HCT116 (cell line): ENCODE measurements at places on chromosomes 5 and 9.
A peak's percentile ranks its signal among the peaks of the same experiment; 100 is the strongest.

DNA sequence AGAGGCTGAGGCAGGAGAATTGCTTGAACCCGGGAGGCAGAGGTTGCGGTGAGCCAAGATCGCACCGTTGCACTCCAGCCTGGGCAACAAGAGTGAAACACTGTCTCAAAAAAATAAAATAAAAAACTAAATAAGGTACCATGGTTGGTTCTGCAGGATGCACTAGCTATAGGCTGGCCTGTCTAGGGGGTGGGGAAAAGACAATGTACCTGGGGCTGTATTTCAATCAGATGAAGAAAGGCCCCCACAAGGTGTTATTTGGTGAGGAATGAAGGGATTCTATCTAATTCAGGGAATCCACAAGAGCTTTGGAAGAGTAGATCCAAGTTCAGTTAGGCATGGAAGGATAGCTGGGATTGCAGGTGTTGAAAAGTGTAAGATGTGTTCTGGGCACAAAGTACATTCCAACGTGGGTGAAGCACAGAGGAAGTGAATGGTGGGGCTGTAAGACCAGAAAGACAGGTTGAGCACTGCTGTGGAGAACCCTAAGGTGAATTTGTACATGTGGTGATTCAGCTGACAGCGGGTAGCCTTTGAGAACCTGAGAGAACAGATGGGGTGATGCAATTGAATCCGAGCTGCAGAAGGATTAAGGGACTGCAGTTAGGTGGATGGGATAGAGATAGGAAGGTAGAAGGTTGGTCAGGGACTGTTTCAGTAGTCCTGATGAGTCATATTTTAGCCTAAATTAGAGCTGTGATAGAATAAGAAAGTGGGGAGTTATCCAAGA lies 71.8 kb downstream of the CAST start:
- no peak overlapping the region for H3K4me3 ChIP-seq
- H3K4me1 ChIP-seq = peaks cover 21% of the 10 kb centered on the region
- peak; percentile 54 for DNase-seq

- DNase-seq = no peak
- no peak overlapping the region for H3K4me3 ChIP-seq
- no peak overlapping the region for H3K27ac ChIP-seq
- peaks cover 25% of the 10 kb centered on the region for H3K4me1 ChIP-seq
- no peaks in the 10 kb centered on the region for H3K27me3 ChIP-seq
- no peaks in the 10 kb centered on the region for H3K36me3 ChIP-seq
Observed at GRCh38 chr5:115431116-115431515, 113.5 kb downstream of the FEM1C start.

DNA sequence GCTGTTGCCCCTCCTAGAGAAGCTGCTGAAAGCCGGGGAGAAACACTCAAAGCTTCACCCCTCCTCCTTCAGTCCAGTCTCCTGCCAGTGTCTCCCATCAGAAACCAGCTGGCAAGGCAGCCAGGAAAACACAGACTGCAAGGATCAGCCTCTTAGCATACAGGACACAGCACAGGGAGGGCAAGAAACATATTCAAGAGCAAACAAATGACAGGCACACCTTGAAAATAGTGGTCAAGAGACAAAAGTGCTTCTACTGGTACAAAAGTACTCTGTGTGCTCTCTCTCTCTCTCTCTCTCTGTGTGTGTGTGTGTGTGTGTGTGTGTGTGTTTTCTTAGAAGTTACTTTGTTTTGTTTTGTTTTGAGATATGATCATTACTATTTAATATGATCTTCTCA lies 227.2 kb downstream of the RAB3C start:
- peaks cover 3% of the 10 kb centered on the region; the same call in 1 of the 2 replicates for H3K27me3 ChIP-seq
- H3K36me3 ChIP-seq = no peaks in the 10 kb centered on the region
- H3K4me1 ChIP-seq = no peaks in the 10 kb centered on the region
- no peak overlapping the region for H3K27ac ChIP-seq
- H3K4me3 ChIP-seq = no peak overlapping the region

DNA sequence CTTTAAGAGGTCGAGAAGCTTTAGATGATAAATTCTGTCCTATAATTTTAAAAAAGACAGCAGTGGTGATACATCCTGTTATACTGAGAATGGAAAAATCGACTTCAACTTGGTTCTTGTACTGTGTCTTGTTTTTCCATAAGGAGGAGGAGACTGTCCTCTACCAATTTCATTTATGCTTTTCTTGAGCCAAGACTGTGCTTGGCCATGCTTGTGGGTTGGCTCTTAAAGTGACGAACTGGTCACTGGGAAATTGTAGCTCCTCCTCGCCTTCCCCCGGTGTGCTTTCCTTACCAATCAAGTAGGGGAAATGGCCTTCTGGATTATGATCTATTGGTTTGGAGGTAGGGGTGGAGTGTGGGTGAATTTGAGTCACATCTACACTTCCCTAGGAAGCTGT lies 67.1 kb upstream of the HSPB3 start:
- DNase-seq = no peak
- H3K27me3 ChIP-seq = no peaks in the 10 kb centered on the region
- no peak overlapping the region for H3K27ac ChIP-seq
- peaks cover 8% of the 10 kb centered on the region for H3K4me1 ChIP-seq

- no peaks in the 10 kb centered on the region for H3K4me1 ChIP-seq
- no peaks in the 10 kb centered on the region for H3K36me3 ChIP-seq
- H3K27me3 ChIP-seq = no peaks in the 10 kb centered on the region
- no peak overlapping the region for H3K4me3 ChIP-seq
Observed at GRCh38 chr5:140011297-140011802, 31.7 kb downstream of the NRG2 start.

GRCh38 chr5:105544300-105544699 lies 1981.7 kb upstream of the NUDT12 start:
- H3K27ac ChIP-seq = no peak overlapping the region
- no peaks in the 10 kb centered on the region for H3K27me3 ChIP-seq
- no peaks in the 10 kb centered on the region for H3K36me3 ChIP-seq
- DNase-seq = no peak
- H3K4me3 ChIP-seq = no peak overlapping the region
- no peaks in the 10 kb centered on the region for H3K4me1 ChIP-seq

- H3K27me3 ChIP-seq = no peaks in the 10 kb centered on the region
- peaks cover 6% of the 10 kb centered on the region for H3K4me1 ChIP-seq
- DNase-seq = no peak
- no peaks in the 10 kb centered on the region for H3K36me3 ChIP-seq
- H3K4me3 ChIP-seq = no peak overlapping the region
Observed at GRCh38 chr9:90815944-90816357, 14.3 kb downstream of the SYK start.

DNA sequence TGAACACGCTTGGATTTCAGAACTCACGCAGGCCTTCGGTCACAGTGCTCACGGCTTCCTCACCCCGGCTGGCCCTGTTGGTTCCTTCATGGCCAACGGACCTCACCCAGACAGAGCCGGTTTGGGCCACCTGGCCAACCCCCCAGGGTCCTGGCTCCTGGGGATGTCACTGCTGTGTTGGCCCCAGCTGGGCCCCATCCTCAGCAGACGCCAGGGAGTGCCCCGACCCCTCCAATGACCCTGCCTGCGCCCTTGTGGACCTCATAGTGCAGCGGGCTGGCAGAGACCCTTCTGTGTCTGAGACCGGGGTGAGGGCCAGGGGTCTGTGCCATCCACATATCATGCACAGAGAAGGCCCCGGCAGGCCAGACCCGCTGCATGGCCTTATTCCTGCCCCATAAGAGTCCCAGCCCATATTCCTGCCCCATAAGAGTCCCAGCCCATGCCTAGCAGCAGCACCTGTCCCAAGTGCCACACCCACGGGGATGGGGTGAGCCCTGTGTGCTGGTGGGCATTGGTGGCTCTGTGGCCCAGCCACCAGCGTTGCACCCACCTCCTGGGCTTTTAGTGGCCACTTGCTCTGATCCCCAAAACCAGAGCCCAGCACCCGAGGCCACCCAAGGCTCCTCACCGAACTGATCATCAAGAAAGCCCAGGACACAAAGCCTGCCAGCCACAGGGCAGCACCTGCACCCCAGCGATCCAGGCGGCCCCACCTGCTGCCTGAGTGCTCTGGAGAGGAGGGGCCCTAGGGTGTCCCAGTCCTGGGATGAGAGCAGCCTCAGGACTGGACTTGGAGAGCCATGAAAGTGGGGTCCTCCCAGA lies 1.3 kb upstream of the LPCAT1 start:
- H3K4me3 ChIP-seq = no peak overlapping the region
- peaks cover 12% of the 10 kb centered on the region for H3K4me1 ChIP-seq
- H3K27ac ChIP-seq = peak overlapping the region; percentile 67; the same call in 1 of the 2 replicates
- H3K27me3 ChIP-seq = no peaks in the 10 kb centered on the region

DNA sequence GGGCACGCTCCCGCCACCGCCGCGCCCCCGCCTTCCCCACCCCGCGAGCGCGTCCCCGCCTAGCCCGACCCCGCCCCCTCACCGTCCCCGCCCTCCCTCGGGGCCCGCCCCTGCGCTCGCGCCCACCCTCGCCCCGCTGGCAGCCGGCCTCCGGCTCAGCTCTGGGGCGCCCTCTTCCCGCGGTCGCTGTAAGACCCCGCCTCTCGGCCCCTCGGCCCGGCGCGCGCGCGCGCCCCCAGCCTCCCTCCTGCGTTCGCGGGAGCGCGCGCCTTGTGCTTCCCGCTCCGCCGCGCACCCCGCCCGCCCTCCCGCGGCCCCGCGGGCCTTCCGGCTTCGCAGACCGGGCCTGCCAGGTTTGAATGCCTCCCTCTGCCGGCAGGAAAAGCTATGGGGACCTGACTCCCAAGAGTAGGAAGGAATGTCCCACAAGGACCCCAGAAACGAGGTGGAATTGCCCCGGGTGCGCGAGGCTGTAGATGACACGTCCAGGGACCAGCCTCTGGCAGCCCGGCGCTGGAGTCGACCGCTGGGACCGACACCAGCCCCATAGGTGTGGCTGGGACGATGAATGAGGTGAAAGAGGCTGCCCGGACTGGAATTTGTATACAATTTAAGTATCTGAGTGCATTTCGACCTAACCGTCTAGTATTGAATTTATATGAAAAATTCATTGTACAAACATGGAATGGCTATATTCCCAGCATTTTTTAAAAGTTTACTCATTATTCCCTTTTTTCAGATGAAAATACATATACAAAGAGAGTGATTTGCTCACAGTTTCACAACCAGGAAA lies 416 bp upstream of the PTBP3 start:
- H3K27me3 ChIP-seq = no peaks in the 10 kb centered on the region
- H3K36me3 ChIP-seq = no peaks in the 10 kb centered on the region
- DNase-seq = peak; percentile 87
- H3K4me1 ChIP-seq = peaks cover 43% of the 10 kb centered on the region
- H3K4me3 ChIP-seq = peak overlapping the region; percentile 72

GRCh38 chr5:115016646-115017045 lies 153.1 kb downstream of the TRIM36 start:
- H3K4me1 ChIP-seq = no peaks in the 10 kb centered on the region
- no peak for DNase-seq
- peaks cover 2% of the 10 kb centered on the region; the same call in 1 of the 2 replicates for H3K27me3 ChIP-seq
- H3K27ac ChIP-seq = no peak overlapping the region
- no peak overlapping the region for H3K4me3 ChIP-seq

- no peaks in the 10 kb centered on the region for H3K27me3 ChIP-seq
- H3K4me1 ChIP-seq = no peaks in the 10 kb centered on the region
- H3K4me3 ChIP-seq = no peak overlapping the region
- DNase-seq = no peak
- H3K36me3 ChIP-seq = no peaks in the 10 kb centered on the region
Observed at GRCh38 chr9:31542384-31543055, 841.9 kb upstream of the ACO1 start.

DNA sequence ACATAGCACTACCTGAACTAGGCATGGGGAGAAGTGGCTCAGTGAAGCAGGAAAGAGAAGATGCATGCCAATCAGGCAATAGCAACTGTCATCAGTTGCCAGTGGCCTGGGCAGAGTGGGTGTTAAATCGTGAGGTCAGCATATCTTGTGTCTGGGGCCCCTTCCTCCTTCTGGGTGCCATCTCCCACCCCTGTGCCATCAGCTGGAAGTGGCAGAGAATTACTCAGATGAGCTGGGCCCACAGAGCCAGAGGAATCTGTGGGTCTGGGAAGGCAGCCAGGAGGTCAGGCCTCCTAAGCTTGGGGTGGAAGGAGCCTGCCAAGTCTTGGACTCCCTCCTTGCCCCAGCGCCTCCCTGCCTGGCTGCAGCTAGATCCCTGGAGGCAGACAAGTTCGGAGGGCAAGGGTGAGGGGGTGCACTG lies 66.5 kb downstream of the GALNT12 start:
- H3K36me3 ChIP-seq = no peaks in the 10 kb centered on the region
- H3K27ac ChIP-seq = no peak overlapping the region
- H3K4me1 ChIP-seq = no peaks in the 10 kb centered on the region
- no peak overlapping the region for H3K4me3 ChIP-seq
- H3K27me3 ChIP-seq = peaks cover 8% of the 10 kb centered on the region
- no peak for DNase-seq

DNA sequence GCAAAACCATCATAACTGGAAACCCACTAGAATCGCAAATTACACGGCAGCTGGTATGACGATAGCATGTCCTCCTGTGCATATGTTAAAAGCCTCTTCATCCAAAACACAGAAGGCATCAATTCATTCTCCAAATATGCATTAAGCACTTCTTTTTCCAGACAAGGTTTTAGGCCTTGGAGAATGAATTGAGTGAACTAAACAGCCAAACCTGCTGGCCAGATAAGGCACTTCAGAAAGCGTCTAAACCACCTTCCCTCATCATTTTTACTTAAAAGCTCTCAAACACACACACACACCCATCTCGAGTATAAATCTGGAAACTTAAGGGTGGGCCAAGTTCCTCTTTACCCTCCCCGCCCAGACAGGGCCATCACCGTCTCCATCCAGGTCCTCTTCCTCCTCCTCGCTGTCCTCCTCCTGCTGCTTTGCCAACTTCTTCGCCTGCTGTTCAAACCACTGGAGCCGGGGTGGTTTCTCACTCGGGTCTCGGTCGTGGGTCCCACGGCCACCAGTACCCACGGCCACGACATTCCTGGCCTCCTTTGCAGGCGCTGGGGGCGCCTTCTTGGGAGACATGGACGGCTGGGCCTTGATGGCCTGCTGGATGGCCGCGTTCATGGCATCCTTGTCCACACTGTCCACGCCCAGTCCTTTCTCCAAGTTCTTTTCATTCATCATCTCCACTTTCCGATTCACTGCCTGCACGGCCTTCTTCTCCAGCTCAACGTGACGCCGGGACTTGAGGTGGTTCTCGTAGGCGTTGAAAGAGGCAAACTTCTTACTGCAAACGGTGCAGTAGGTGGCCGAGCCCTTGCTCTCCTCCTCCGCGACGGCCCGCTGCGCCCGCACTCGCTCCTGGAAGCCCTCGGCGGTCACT lies 696 bp downstream of the ZNF622 start:
- no peak for DNase-seq
- H3K27me3 ChIP-seq = no peaks in the 10 kb centered on the region
- peak overlapping the region; percentile 60 for H3K27ac ChIP-seq
- H3K4me3 ChIP-seq = peak overlapping the region; percentile 95

DNA sequence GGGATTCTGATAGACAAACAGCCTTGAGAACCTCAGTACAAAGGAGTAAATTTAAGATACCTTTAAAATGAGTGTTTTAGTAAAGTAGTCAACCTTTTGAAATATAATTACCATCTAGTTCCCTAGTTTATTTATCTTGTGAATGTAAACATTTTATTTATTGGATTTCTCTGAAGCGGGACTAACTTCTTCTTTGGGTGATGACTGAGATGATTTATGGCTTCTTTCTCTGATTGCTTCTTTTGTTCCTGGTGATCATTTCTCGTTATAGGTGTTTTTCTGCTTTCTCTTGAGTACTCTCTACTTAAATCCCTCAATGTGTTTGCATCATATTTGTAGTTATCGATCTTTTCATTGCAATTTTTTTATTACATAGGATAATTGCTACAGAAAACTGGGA lies 33.2 kb downstream of the PRDM6 start:
- no peaks in the 10 kb centered on the region for H3K36me3 ChIP-seq
- no peak overlapping the region for H3K27ac ChIP-seq
- no peaks in the 10 kb centered on the region for H3K27me3 ChIP-seq
- peaks cover 21% of the 10 kb centered on the region for H3K4me1 ChIP-seq
- no peak for DNase-seq

- no peaks in the 10 kb centered on the region; the same call in 1 of the 2 replicates for H3K4me1 ChIP-seq
- no peaks in the 10 kb centered on the region for H3K27me3 ChIP-seq
- no peak overlapping the region for H3K27ac ChIP-seq
- no peak overlapping the region for H3K4me3 ChIP-seq
- no peak for DNase-seq
- no peaks in the 10 kb centered on the region for H3K36me3 ChIP-seq
Observed at GRCh38 chr5:95808013-95808685, 14.4 kb downstream of the GLRX start.
